ENCODE measurements at places on chromosomes 7 and 10.

GRCh38 chr10:69879634-69880257, 78.0 kb downstream of the COL13A1 start:
- no peak for DNase-seq

DNA sequence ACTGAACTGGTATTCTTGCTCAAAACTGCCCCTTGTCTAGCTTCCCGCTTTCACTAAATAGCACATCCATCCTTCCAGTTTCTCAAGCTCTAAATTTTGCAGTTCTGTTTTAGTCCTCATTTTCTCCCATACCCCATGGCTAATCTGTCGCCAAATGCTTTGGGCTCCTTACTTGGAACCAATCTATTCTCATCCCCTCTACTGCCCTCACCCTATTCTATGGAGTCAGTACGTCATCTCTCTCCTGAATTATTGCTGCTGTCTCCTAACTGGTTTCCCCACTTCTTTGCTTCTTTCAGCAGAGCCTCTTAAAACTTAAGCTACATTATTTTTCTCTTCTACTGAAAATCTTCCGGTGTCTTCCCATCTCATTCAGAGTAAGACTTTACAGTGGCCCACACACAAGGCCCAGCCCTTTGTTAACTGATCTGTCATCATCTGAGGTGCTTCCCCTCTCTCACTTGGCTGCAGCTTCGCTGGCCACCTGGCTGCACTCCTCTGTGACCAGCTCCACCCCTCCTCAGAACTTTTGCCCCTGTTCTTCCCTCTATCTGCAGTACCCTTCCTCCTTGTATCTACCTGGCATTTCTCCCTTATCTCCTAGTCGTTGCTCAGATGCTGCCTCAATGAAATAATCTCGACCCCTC, 9.9 kb downstream of the STARD3NL start:
- DNase-seq = no peak

GRCh38 chr10:61987537-61987936, 86.0 kb downstream of the ARID5B start:
- no peak for DNase-seq

- no peak for DNase-seq
These were observed 94.0 kb downstream of the SORBS1 start for GRCh38 chr10:95467162-95467599.

DNA sequence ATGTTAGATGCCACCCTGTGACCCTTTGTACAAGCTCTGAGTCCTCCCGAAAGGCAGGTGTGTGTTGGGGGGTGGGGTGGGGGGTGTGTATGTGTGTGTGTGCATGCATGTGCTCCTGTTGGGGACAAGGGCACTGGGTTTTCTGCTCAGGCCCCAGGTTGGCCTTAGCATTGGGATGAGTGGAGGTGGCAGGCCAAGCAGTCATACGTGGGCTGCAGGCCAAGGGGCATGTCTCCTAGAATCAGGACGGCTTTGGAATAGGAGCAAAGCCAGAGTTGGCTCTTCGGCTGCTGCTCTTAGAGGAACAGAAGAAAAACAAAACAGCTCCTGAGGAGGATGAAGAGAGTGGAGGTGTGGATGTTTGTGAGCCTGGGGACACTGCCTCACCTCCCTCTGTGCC, 26.0 kb downstream of the HSPA12A start:
- no peak for DNase-seq

GRCh38 chr10:3270577-3271316, 98.2 kb upstream of the PITRM1 start:
- no peak for DNase-seq

All from activated naive CD8-positive, alpha-beta T cell treated with anti-CD3 and anti-CD28 coated beads for 36 hours (primary cell).